ENCODE measurements at places on chromosomes 6 and 20.
A peak's percentile ranks its signal among the peaks of the same experiment; 100 is the strongest.

- DNase-seq, result no peak
Observed at GRCh38 chr20:56202493-56203077, 45.9 kb upstream of the MC3R start.

DNA sequence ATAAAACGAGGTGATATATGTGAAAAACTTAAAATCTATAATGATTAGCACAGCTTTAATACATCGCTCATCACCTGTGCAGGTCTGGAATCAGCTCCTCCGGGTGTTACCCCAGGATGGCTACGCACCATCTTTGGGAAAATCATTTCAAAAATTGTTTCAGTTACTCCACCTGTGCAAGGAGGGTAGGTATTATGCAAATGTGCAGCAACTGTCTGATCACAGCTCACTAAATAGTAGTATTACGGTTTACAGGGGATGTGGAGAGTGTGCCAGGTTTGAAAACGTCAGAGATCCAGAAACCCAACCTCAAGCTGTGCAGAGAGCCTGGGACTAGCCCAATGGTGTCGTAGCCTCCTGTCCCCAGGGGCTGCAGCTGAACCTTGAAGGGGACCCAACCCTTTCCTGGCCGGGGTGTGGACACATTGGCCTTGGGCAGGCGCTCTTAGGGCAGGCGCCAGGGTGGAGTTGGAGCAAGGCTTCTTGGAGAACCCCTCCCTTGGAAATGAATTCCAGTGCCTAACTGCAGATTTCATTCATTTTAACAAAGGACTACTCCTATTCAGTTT, 24.2 kb upstream of the SGK1 start:
- DNase-seq, result no peak

GRCh38 chr6:54103497-54103896, 7.7 kb upstream of the MLIP start:
- DNase-seq, result no peak

GRCh38 chr6:147119310-147119709, 84.9 kb upstream of the STXBP5 start:
- DNase-seq, result no peak

- DNase-seq, result peak; percentile 91
Observed at GRCh38 chr6:14743474-14744211, 502.2 kb upstream of the JARID2 start.

DNA sequence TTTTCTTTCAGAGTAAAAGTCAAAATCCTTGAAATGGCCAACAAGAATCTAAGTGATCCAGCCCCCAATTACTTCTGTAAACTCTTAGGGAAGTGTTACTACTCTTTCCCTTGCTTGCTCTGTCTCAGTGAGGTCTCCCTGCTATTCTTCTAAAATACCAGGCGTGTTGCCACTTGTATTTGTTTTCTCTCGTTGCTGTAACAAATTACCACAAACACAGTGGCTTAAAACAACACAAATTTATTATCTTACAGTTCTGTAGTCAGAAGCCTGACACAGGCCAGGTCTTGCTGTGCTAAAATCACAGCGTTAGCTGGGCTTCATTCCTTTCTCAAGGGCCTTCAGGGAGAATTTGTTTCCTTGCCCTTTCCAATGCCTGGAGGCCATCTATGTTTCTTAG, 59.9 kb downstream of the HECA start:
- no peak for DNase-seq

- DNase-seq, result no peak
Observed at GRCh38 chr6:7604506-7604905, 14.5 kb downstream of the SNRNP48 start.

- no peak for DNase-seq
Observed at GRCh38 chr6:158554611-158555361, 5.1 kb upstream of the TMEM181 start.

GRCh38 chr20:16535277-16535676, 38.0 kb downstream of the KIF16B start:
- DNase-seq, result no peak

DNA sequence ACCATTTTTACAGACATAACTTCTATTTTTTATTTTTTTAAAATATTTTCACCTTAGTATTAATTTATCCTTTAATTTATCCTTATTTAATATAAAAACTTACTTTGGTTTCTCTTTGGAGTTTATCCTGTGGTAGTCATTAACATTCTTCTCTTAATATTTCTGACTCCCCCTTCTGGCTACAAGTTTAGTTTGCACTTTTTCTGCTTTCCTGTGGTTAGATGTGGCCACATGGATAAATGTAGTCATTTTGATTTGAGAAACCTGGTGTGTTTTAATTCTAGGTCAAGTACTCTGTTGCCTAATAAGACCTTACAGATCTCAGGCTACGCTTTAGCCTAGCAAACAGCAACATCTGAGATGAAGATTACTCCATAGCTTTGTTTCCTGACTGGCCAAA, 1187.5 kb downstream of the HACE1 start:
- no peak for DNase-seq

DNA sequence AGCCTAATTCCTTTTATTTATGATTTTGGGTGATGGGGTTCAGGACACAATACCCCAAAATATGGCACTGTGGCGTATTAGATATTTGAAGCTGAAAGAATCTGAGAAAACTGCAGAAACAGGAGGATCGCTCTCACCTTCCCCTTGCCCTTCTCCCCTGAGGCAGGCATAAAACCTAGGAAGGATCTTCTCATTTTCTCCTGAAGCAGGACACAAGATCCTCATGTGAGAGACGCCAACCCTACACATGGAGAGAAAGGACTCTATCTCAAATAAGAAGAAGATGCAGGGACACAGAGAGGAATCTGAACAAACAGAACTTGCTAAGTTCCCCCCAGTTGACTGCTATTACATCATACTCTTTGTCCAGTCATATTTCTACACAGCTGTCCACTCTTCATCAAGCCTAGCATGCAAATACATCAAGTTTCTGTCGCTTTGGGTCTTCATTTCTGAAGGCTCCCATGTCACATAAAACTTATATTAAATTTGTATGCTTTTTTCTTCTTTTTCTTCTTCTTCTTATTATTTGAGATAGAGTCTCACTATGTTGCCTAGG, 109.0 kb downstream of the DTNBP1 start:
- no peak for DNase-seq

DNA sequence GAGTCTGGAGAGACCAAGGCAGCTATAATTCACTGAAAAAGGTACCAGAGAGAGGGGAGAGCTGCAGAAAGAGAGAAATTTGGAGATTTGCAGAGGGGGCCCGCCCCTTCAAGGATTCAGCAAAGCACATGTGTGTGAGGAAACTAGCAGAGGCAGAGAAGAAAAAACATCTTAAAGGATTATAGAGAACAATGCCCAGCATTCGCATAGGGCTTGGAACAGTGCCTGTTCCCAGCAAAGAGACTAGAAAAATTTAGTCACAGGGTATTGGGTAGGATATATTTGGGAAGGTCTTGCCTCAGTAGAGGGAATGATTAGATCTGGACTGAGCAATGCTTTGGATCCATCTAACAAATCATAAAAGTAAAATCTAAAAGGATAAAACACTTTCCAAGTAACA, 44.0 kb downstream of the SRPK1 start:
- no peak for DNase-seq

DNA sequence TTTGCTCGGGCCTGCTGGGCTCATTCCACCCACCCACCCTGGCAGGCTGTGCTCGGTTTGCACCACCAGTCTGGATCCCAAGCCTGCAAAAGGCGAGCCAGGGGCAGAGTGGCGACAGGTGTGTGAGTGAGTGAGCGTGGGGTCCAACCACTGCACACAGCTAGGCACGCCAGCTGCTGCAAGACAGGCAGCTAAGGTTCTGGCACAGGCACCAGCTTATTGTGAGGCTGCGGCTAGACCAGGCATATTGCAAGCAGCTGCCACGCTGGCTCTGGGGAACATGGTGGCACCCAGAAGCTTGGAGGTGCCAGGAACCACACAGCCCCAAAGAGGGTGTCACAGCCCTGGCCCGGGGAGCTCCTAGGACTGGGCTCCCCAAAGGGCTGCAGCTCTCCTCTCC, 205.1 kb downstream of the ANKRD60 start:
- no peak for DNase-seq

- no peak for DNase-seq
Observed at GRCh38 chr6:69038841-69039240, 403.8 kb downstream of the ADGRB3 start.

DNA sequence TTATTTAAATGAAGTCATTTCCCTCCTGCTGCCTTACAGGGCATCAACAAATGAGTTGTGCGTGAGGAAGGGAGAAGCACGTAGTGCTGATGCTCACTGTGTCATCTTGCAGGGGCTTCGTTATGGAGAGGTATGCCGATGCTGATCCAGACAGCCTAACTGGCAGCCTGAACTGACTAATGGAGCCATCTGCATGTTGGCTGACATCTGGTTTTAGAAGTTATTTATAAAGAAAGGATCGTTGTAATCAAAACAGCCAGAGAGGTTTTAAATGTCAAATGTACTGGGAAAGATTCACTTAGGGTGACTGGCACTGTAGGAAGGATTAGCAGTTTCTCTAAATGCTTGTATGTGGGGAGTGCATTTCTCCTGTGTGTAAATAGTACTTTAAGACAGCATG, 54.6 kb downstream of the FARS2 start:
- DNase-seq, result no peak

GRCh38 chr6:4474810-4475209, 301.4 kb upstream of the CDYL start:
- no peak for DNase-seq

GRCh38 chr20:45780159-45780558, 11.5 kb downstream of the WFDC3 start:
- DNase-seq, result no peak

- no peak for DNase-seq
Observed at GRCh38 chr20:32006841-32007786, 3.1 kb upstream of the CCM2L start.

DNA sequence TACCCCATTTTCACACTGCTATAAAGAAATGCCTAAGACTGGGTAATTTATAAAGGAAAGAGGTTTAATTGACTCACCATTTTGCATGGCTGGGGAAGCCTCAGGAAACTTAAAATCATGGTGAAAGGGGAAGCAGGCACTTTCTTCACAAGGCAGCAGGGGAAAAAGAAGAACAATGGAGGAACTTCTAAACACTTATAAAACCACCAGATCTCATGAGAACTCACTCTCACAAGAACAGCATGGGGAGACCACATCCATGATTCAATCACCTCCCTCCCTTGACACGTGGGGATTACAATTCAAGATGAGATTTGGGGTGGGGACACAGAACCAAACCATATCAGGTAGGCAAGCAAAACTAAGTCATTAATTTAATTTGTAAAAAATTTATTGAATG, 343.2 kb downstream of the FRK start:
- DNase-seq, result no peak

DNA sequence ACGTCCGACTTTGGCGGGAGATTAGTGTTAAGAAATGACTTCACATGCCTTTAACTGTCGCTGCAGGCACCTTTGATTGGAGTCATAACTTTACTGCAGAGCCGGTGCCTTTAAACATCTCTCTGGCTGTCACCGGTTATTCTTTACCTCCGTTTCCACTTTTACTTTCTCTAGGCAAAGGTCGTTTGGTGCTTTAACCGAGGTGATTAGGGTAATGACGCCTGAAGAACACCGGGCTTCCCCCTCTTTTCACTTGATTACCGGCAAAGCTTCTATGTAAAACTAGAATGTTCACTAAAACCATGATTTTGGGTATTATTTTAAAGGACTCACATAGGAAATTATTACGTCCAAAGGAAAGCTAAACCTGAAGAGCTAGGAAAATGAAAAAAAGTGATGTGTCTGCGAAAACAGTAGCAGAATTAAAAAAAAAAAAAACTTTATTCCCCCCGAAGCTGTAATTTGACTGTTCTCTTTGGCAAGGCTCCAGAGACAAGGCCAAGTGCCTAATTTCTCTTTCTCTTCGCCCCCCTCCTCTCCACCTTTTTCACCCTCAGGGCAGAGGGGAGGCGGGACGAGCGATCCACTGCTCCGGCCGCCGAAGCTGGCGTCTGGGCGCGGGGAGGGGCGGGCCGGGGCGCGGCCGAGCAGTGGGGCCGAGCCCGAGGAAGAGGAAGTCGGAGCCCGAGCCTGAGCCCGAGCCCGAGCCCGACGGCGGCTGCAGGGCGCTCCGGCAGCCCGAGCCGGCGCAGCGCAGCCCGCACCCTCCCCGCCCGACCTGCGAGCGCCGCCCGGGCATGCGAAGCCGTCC, at the start of gene PLEKHG1:
Gene PLEKHG1, plus strand, starts transcription at position 687 of the 811 bp plus-strand sequence. CDS start 133,797 bp downstream, outside the sequence.
- peak; percentile 62 for DNase-seq

GRCh38 chr20:57747861-57748481, 38.2 kb upstream of the PMEPA1 start:
- no peak for DNase-seq

GRCh38 chr6:15904651-15905376, 224.1 kb upstream of the MYLIP start:
- no peak for DNase-seq

- no peak for DNase-seq
Observed at GRCh38 chr20:62120990-62121775, 1.1 kb upstream of the LSM14B start.

GRCh38 chr6:63245420-63245819, 34.2 kb downstream of the FKBP1C start:
- no peak for DNase-seq

DNA sequence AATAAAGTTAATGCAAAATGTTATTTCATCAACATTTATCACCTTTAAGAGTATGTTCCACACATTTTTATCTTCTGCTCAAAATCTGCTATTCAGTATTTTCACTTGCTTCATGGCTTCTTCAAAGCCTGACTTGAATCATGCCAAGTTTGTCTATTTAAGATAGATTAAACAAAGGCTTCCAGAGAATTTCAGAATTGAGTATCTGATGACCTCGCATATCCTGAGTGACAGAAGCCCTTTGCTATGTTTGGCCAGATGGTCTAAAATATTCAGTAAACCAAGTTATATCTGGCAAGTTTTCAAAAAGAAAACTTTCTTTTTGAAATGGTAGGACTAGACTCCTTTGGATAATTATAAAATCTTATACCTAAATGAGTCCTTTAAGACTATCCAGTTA, 348.9 kb upstream of the KCNQ5 start:
- no peak for DNase-seq

DNA sequence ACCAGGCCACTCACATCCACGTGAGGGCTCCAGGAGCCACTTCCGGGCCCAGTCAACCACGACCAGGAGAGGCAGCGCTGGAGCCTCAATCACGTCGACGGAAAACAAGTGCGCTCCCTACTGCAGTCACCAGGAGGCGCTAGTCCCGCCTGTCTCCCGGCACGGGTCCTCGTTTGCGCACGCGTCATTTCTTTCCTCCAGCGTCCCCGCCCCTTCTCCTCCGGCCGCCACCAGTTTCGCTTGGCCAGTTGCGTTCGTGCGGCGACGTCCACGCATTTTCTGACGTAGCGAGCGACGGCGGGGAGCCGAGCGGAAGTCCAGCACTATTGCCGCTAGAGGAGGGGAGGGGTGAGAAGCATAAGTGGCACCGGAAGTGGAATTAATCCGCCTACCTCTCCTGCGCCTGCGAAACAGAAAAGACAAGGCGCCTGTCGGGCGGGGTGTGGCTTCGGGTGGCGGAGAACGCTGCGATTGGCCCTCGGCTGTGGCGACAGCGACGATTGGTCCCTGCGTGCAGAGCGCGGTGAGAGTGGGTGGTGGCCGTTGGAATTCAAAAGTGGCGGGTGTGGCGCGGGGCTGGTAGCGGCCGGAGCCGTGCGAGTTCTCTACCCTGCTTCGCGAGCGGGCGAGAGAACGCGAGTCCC, at the start of gene KIFC1:
Gene KIFC1, plus strand, starts transcription at position 546 of the 644 bp plus-strand sequence. CDS start 163 bp downstream, outside the sequence.
- DNase-seq, result peak; percentile 99
